ENCODE measurements at places on chromosomes 5 and 9.
A peak's percentile ranks its signal among the peaks of the same experiment; 100 is the strongest.

DNA sequence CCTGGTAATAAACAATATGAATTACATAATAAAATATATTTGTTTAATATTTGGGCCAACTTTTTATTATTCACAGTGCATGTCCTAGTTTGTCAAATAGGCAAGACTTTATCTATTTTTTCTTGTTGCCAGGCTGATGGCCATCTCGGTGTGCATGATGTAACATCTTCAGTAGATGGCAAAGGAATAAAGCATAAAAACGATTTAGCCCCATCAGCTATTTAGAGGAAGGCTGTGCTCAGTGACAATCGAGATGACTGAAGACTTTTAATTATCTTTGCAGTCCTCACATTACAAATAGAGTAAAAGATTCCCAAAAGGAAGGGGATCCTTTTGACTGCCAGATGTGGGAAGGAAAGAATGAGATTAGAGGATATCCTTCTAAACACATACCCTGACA lies 358.5 kb downstream of the PTPRD start:
- DNase-seq = no peak

GRCh38 chr5:95704150-95704549 lies 21.4 kb upstream of the SPATA9 start:
- no peak for DNase-seq

DNA sequence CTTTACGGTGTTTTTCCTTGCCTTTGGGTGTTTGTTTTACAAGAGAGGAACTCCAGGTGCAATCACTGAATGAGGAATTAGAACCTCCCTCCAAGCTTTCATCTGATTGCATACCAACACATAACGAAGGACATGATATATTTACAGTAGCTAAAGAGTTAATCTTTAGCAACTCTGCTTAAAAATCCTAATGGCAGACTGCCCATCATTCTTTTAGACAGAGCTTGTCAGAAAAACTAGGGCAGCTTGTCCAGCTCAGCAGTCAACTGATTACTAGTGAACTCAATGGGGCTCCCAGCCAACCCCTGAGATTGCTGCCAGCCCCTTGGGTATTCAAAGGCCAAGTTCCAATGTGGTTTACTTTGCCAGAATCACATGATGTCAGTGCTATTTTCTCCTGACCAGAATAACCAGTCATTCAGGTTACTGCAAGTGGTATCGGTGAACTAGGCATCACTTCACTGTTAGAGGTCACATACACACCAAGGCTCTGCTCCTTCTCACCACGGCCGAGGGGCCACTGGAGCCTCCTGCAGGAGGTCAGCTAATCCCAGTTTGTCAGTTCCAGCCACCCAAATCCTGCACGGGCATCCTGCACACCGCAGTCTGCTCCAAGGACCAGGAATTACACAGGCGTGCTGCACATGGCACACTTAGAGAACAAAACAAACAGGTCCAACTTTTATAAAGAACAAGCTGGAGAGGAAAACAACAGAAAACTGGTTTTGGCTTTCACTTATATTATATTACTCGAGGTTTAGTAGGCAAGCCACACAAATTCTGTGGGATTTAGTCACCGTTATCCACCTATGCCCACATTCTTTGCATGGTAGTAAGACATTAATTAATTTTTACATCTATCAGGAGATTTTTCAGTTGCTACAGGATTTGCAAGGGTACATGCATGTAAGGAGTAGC lies 62.5 kb downstream of the NFIB start:
- DNase-seq = no peak

- no peak for DNase-seq
Measured at GRCh38 chr5:169280696-169281095, 20.2 kb downstream of the SLIT3 start.

DNA sequence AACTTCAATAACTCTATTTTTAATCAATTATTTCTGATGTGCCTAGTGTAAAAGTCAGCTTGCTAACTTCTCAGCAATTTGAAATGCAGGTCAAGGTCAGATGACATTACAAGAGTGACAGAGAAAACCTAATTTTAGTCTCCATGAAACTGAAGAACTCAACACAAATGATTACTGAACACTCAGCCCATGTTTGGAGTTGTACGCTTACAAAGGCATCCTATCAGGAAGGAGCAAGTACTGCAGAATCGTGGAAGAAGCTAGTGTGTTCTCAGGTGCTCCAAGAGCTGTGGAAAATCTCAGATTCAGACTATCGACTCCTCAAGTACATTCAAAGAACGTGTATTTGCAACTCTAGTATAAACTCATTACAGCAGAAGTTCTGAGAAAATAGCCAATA lies 526.7 kb downstream of the PDE4D start:
- DNase-seq = no peak

DNA sequence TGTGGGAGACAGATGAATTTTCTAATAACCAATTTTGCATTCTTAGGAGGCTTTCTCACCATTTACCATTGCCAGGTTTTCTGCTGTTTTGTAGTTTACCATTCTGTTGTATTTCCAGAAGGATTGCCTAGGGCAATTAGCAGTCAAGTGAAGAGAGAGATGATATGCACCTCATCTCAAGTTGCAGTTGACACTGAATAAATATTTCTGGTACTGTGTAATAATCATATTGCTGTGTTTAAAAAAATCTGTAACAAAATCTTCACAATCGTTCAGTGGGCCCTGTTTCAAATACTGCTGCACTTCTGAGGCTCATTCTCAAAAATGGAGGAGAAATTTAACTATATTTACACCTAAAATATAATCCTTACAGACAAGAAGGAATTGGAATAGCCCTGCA lies 706.1 kb upstream of the PTPRD start:
- no peak for DNase-seq

DNA sequence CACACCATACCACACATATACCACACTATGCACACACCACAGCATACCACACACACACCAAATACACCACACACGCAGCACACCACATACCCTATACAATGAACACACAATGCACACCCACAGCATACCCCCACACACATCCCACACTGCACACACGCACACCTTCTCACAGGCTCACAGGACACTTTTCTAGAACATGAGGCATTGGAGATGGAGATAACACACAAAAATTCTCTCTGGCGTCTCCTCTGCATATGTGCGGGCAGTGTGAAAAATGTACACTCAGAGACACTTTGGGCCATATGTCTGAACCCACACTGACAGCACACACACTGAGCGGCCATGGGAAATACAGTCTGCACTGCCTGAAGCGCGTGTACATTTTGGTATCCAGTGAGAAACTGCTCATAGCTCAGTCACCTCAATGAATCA lies 278.1 kb downstream of the GADD45G start:
- DNase-seq = no peak

- DNase-seq = no peak
Measured at GRCh38 chr9:81417941-81418340, 271.4 kb downstream of the TLE1 start.

DNA sequence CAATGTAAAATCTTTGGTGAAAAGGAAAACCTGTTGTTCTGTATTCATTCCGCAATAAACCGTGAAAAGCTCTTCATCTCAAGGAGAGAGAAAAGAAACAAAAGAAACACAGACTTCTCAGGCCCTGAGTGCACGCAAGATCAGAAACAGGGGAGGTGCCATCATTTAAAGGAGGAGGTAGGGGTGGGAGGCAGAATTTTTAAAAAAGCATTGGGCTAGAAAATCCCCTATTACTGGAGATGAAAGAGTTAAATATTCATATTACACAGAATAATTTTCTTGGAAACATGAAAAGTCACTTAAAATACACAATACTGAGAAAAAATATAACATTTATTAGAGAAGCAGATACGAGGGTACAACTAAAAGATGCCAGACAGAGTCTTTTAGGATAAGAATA lies 56.3 kb downstream of the USP20 start:
- no peak for DNase-seq

DNA sequence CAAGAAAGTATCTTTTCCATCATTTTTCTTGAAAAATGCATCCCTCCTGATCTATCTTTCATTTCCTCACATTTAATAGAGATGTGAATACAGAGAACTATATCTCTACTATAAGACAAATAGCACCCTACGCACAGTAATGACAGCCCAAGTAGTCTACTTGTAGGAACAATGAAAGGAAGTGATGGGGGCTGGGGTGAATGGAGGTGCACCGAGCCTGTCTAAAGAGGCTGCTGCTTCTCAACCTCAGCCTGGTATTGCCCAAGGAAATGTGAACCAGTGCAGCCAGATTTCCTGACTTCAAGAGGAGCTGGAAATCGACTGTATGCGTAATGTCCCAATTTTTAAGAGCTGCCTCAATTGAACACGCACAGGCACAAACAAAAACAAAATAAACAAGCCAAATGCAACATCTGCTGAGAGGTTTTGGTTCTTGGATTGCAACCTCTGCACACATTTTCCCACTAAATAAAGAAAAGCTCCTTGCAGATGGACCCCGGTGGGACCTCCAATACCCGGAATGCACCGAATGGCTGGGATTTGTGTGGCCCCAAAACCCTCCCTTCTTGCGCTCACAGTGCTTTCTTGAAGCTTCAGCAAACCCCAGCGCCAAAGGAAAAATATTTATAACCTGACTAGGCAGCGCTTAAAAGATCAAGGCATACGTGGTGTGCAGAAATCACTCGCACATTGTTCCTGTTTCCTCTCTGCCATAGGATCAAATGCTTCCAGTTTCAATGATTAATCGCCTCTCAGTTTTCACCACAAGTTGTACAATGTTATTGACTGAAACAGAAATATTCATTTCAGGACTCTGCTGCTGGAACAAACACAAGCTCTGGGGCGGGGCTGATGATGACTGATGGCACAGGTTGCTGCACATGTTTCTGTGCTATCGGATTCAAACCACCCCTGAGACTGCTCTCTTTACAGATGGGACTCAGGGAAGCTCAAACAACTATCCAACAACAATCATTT lies 68.3 kb downstream of the KCNIP1 start:
- DNase-seq = peak; percentile 65

DNA sequence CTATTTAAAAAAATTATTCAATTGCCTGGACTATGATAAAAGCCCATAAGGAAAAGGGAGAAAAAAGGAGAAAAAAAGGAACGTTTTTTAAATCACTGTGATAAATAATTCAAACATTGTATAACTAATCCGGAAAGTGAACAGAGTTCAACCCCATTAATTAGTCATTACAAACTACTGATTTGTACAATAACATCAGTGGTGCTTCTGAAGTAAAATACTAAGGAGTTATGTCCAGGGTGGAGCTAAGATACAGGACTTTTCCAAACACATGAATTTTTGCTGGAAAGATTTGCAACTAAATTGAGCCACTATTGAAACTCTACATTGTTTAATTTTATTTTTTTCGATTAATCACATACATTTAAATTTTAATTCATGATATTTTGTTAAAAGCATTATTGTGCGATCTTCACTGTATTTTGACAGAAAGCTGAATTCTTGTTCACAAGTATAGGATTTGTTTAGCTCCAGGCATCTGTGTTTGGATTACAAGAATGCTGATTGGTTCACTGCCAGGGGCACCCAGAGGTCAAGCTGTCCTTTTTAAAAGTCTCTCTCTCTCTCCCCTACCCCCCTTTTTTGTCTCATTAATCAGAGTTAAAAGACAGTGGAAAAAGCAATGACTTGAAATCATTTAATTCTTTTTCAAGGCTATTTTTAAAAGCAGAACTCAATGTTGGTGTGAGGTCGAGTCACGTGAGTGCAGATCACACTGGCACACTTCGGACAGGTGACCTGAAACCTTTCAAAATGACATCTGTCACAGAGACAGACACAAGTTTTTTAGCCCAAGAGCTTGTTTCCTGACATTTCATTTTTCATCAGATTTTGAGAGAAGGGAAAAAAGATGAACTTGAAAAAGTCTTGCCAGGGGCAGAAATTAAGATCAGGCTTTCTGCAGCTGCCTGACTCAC lies 387.3 kb downstream of the NR2F1-AS1 start:
- DNase-seq = no peak

Data from activated CD4-positive, alpha-beta T cell treated with anti-CD3 and anti-CD28 coated beads for 24 hours (primary cell).